Thoracic aorta (tissue), 2 donors: ENCODE measurements at places on chromosomes 6 and 20. TPM values are rescaled to one million over a fixed set of nuclear protein-coding genes. Genes with fewer than 3 reads are reported as not detected.

DNA sequence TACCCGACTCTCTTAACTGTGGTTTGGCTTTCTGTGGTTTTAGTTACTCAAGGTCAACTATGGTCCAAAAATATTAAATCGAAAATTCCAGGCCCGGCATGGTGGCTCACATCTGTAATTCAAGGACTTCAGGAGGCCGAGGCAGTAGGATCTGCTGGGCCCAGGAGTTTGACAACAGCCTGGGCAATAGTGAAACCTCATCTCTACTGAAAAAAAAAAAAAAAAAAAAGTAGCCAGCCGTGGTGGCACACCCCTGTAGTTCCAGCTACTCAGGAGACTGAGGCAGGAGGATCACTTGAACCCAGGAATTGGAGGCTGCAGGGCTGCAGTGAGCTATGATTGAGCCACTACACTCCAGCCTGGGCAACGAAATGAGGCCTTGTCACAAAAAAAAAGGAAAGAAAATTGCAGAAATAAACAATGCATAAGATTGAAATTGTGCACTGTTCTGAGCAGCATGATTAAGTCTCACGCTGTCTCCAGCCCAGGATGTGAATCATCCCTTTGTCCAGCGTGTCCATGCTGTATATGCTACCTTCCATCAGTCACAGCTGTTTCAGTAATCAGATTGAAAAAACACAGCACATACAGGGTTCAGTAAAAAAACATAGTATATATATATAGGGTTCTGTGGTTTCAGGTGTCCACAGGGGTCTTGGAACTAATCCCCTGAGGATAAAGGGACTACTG is 40.7 kb downstream of the RGS17 start:
- DNase-seq, result no peak

DNA sequence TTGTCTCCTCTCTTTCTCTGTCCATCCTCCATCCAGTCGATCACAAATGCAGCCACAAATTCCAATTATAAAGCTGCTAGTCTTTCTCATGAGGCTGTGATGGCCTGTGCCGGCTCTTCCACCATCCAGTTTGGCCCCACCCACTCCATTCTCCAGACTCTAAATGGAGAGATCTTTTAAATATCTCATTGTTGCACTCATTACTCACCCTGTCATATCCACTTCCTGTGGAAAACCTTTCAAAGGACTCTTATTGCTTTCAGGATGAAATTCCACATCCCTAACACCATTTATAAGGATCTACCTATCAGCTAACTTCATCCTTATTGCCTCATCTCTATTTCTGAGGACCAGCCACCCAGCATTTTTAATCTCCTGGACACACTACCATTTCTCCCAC is 70.6 kb downstream of the NRN1 start:
- no peak for DNase-seq

- DNase-seq, result no peak
Observed at GRCh38 chr6:160300076-160300695, 41.6 kb upstream of the SLC22A2 start.

DNA sequence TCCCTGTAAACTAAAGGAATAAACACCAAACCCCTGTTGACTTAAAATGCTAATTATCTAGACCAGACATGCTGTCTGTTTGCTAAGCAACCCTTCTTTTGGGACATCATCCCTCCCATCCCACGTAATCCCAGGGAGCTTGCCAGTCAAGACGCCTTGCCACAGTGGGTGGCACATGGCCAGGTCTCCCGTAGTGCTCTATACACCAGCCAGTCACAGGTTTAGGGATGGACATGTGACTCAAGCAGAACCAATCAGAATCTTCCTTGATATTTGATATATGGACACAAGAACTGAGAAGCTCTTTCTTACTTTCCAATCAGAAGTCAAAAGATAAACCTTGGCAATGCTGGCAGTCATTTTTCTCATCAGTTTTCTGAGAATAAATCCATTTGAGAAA is 60.0 kb downstream of the CNKSR3 start:
- no peak for DNase-seq

The MUC21 gene
- total RNA-seq, result not detected

GRCh38 chr20:37276494-37277252 is 12.8 kb upstream of the MANBAL start:
- DNase-seq, result no peak

The WFDC10B gene
- total RNA-seq, result not detected

DNA sequence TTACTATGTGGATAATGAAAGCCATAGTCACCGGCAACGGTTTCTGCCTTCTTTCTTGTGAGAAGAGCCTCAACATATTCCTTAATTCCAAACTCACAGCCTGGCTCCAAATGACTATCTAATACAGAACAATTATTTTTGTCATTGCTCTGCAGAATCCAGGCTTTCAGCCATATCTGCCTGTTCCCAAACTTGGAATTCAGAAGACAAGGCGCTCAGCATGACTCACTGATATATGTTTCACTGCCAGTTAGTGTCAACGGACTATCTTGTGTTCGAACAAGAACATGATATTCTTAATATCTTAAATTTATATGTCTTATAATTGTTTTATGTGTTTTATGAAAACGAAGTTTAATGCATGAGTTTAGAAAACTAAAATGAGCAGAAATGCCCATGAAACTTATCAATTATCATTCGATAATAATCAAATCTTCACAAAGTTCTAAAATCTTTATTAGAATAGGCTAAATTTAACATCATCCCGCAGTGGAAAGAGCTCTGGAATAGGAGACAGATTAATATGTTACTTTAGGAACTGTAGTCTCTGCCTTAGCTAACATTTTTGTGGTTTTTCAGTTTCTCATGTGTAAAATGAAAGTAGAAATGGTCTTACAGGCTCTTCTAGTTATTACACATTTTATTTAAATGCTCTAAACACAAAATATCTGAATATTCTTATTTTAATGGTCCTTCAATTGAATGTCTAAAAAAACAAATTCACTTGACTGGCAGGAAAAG is 669.3 kb upstream of the GJE1 start:
- DNase-seq, result no peak

DNA sequence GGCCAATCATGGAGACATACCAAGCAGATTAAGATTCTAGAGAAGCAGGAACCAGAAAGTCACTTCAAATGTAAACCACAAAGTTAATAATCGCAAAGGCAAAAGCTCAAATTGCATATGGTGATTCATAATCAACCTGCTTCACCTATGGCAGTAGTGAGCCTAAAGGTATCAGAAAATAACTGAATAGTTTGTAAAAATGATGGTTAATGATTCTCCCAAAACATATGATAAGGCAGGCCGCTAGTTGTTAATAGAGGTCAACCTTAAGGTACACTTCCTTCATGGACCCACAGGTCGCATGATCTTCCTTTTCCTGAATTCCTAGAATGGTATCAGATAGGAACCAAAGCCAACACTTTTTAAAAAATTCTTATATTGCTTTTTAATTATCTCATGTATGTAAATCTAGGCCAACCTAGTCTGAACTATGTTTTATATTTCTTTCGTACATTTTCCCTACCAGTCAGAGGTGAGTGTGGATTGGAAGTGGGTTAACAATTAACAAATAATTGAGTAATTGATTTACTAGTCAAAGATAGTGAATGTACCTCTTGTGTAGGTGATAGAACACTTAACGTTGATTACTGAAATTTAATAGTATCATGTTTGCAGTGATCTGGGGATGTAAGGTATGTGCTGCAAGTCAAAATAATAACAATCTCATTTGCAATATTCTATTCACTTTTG is 16.4 kb downstream of the TAAR2 start:
- DNase-seq, result no peak

- DNase-seq, result no peak
Observed at GRCh38 chr6:11426571-11426970, 111.0 kb upstream of the TMEM170B start.

- DNase-seq, result no peak
Observed at GRCh38 chr6:3236005-3236404, 8.6 kb upstream of the TUBB2B start.

- no peak for DNase-seq
Observed at GRCh38 chr20:56522311-56522710, 2.2 kb upstream of the FAM209A start.

- DNase-seq, result no peak
Observed at GRCh38 chr6:16334671-16335070, 96.3 kb downstream of the GMPR start.

DNA sequence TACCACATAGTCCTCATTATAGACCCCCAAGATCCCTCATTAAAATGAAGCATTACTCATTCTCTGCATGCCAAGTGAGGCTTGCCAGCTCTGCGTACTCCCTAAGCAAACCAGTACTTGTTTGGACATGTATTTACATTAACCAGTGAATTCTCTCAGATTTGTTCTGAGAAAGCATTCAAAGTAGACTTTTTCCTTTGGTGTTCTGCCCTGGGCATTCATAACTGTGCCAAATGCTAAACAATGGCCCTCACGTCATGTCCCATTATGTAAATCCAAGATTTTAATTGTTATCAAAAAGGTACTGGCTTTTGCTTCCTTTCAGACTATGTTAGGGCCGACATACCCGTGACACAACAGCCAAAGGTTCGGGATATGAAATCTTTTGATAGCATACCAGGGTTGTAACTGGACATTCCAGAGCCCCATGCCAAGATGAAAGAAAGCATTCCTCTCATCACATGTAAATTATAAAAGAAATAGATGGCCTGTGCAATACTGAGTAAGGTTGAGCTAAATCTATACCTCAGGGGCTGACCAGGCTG is 164.2 kb downstream of the ADAT2 start:
- DNase-seq, result no peak
